Spleen (tissue), 13 donors: ENCODE measurements at places on chromosomes 12 and 14. TPM values are rescaled to one million over a fixed set of nuclear protein-coding genes. Genes with fewer than 3 reads are reported as not detected.
A peak's percentile ranks its signal among the peaks of the same experiment; 100 is the strongest.

Gene NTF3
- 4.9 TPM for total RNA-seq

DNA sequence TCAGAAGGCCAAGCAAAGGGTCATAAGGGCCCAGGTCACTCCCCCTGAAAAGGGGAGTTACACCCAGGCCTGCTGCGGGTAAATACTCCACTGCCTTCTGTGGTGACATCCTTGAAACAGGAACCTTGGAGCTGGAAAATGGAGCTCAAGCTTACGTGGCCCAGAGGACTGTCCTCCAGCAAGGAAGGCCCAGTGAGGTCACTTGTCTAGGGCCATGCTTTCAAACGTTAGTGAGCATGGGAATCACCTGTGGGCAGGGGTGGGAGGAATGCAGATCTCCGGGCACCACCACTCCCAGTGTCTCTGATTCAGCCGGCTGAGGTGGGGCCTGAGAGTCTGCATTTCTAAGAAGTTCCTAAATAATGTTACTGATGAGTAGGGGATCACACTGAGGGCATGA lies 140.5 kb upstream of the CCND2 start:
- no peak overlapping the region for H3K4me3 ChIP-seq
- H3K36me3 ChIP-seq: no peaks in the 10 kb centered on the region
- DNase-seq: no peak
- H3K4me1 ChIP-seq: peaks cover 41% of the 10 kb centered on the region
- H3K27me3 ChIP-seq: no peaks in the 10 kb centered on the region
- no peak overlapping the region for H3K27ac ChIP-seq

- H3K4me3 ChIP-seq: no peak overlapping the region
- H3K4me1 ChIP-seq: no peaks in the 10 kb centered on the region
- H3K27ac ChIP-seq: no peak overlapping the region
- no peaks in the 10 kb centered on the region for H3K27me3 ChIP-seq
These were observed 36.7 kb downstream of the KIF21A start for GRCh38 chr12:39406262-39406661.

- DNase-seq: no peak
- H3K4me3 ChIP-seq: no peak overlapping the region
- no peaks in the 10 kb centered on the region for H3K27me3 ChIP-seq
These were observed 29.6 kb upstream of the KCNK10 start for GRCh38 chr14:88352698-88353097.

Gene PAPLN
- 25.7 TPM for total RNA-seq

GRCh38 chr14:79161571-79161970 lies 991.4 kb downstream of the NRXN3 start:
- no peak overlapping the region for H3K27ac ChIP-seq

Gene PPP4R3A
- total RNA-seq: 113 TPM

GRCh38 chr12:5254703-5255102 lies 177.2 kb upstream of the NTF3 start:
- no peaks in the 10 kb centered on the region for H3K4me1 ChIP-seq
- peaks cover 8% of the 10 kb centered on the region for H3K27me3 ChIP-seq
- no peak overlapping the region for H3K27ac ChIP-seq
- no peak for DNase-seq
- no peaks in the 10 kb centered on the region for H3K36me3 ChIP-seq

DNA sequence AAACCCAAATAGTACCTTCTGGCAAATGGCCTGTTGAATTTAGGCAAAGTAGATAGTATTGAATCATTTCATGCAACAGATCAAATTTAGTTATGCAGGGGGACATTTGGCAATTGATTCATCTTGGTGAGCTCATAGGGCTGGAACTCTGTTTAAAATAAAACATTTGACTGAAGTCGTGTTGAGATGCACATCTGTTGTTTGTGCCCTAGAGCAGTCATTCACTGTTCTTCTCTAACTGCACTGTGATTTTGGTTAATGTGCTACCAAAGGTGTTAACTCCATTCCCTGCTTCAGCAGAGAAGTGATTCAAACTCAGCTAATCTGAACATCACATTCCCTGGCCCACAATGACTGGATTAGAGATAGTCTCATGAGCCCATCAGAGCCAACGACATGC lies 44.0 kb upstream of the CSRP2 start:
- H3K4me1 ChIP-seq: no peaks in the 10 kb centered on the region
- H3K4me3 ChIP-seq: no peak overlapping the region
- H3K36me3 ChIP-seq: no peaks in the 10 kb centered on the region
- no peaks in the 10 kb centered on the region for H3K27me3 ChIP-seq

DNA sequence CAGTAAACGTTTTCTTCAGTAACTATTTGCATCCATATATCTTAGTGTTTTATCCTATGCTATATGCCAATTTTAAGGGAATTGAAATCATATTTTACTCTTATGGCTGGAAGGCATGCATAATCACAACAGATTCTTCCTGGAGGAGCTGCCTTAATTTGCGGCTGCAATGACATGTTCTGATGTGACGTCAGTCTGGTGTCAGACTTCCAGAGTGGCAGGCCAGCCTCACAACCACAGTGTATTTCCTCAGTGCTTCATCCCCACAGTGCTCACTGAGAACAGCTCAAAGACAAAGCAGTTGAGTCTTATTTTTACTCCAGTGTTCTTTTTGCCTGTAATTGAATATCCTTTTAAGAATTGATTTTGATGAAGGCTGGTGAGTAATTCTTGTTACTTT lies 107.1 kb downstream of the PLEKHA5 start:
- no peak overlapping the region for H3K27ac ChIP-seq
- no peak for DNase-seq
- H3K4me3 ChIP-seq: no peak overlapping the region
- no peaks in the 10 kb centered on the region for H3K27me3 ChIP-seq
- H3K36me3 ChIP-seq: no peaks in the 10 kb centered on the region
- H3K4me1 ChIP-seq: peaks cover 2% of the 10 kb centered on the region

GRCh38 chr12:2180737-2181082 lies 127.9 kb downstream of the CACNA1C start:
- no peak overlapping the region for H3K4me3 ChIP-seq
- H3K4me1 ChIP-seq: peaks cover 10% of the 10 kb centered on the region
- DNase-seq: no peak
- H3K27ac ChIP-seq: no peak overlapping the region
- no peaks in the 10 kb centered on the region for H3K27me3 ChIP-seq
- H3K36me3 ChIP-seq: no peaks in the 10 kb centered on the region

Gene RAD9B
- total RNA-seq: 1.1 TPM

DNA sequence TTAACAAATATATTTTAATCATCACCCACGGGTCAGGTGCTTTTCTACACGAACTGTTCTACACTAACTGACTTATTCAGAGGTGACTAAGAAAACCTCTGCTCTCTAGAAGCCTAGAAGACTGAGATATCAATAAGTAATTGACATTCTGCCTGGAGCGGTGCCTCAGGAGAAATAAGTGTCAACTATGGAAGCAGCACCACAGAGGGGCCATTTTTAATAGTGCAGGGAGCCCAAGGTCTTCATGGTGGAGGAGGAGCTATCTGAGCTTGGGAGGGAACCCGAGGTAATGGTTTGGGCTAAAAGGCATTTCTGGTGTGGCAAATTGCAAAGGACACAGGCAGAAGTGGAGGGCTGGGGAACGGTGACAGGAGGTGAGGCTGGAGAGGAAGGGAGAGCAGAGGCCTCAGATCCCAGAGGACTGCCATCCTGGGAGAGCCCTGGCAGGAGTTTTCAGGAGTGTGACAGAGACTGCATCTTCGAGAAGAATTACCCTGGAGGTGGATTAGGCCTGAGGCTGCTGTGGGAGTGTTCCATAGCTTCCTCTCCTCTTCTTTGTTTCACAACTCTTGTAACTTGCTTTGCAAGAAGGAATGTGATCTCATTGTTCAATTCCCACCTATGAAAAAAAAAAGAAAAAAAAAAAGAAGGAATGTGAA lies 123.1 kb downstream of the NPAS3 start:
- H3K27ac ChIP-seq: no peak overlapping the region
- no peaks in the 10 kb centered on the region for H3K4me1 ChIP-seq
- H3K4me3 ChIP-seq: no peak overlapping the region

Gene ABCC9
- 10.1 TPM for total RNA-seq

Gene GAPDH
- total RNA-seq: 998 TPM

Gene ACSM4
- not detected for total RNA-seq

Gene CFAP73
- total RNA-seq: not detected

Gene C12orf60
- 1.4 TPM for total RNA-seq

DNA sequence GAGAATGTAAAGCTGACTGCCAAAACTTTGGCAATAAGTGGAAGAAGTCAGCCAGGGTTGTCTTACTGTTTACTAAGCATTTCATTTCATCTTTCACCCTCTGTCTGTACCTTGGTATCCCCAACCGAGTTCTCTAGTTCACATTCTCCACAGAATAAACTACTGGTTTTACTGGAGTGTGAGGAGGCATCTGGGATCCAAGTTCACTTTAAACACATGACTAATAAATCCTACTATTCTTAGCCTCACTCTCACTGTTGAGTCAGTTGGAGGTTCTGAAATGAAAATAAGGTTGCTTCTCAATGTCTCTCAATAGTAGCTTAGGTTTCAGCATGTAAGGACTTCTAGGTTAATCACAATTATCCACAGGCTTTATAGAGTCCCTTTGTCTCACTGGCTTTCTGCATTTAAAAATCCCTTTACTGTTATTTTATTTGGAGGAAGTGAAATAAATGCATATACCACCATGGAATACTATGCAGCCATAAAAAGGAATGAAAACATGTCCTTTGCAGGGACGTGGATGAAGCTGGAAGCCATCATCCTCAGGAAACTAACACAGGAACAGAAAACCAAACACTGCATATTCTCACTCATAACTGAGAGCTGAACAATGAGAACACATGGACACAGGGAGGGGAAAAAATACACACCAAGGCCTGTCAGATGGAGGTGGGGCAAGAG lies 95.8 kb downstream of the EPS8 start:
- no peaks in the 10 kb centered on the region for H3K4me1 ChIP-seq
- H3K27ac ChIP-seq: peak overlapping the region; percentile 34
- H3K36me3 ChIP-seq: no peaks in the 10 kb centered on the region
- DNase-seq: no peak
- no peak overlapping the region for H3K4me3 ChIP-seq
- H3K27me3 ChIP-seq: no peaks in the 10 kb centered on the region

- no peak overlapping the region for H3K4me3 ChIP-seq
- no peaks in the 10 kb centered on the region for H3K27me3 ChIP-seq
- no peaks in the 10 kb centered on the region for H3K4me1 ChIP-seq
- DNase-seq: no peak
- no peak overlapping the region for H3K27ac ChIP-seq
- peaks cover 8% of the 10 kb centered on the region for H3K36me3 ChIP-seq
These were observed 90.4 kb downstream of the KIF21A start for GRCh38 chr12:39352471-39353017.
